ENCODE measurements at places on chromosomes 6 and 20.

DNA sequence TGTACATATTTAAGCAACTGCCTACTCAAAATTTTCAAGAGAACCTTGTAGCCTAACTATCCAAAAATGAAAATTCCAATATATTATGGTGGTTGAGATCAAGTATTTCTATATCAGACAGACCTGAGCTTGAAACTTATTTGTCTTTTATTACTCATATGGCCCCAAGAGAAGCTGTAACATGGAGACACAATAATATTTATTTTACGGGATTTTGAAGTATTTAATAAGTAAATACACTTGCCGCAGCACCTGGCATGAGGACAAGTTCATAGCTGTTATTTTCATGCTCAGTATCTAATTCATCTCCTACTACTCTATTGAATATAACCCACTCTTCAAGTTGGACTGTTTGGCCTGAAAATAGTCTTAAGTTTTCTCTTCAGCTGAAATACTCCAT lies 28.0 kb downstream of the PTPRK start:
- DNase-seq: no peak

GRCh38 chr6:25911351-25911750 lies 19.1 kb downstream of the SLC17A2 start:
- DNase-seq: no peak

GRCh38 chr6:80607811-80608391 lies 501.4 kb downstream of the BCKDHB start:
- no peak for DNase-seq

GRCh38 chr6:10763006-10763405 lies 15.4 kb downstream of the TMEM14B start:
- DNase-seq: no peak

DNA sequence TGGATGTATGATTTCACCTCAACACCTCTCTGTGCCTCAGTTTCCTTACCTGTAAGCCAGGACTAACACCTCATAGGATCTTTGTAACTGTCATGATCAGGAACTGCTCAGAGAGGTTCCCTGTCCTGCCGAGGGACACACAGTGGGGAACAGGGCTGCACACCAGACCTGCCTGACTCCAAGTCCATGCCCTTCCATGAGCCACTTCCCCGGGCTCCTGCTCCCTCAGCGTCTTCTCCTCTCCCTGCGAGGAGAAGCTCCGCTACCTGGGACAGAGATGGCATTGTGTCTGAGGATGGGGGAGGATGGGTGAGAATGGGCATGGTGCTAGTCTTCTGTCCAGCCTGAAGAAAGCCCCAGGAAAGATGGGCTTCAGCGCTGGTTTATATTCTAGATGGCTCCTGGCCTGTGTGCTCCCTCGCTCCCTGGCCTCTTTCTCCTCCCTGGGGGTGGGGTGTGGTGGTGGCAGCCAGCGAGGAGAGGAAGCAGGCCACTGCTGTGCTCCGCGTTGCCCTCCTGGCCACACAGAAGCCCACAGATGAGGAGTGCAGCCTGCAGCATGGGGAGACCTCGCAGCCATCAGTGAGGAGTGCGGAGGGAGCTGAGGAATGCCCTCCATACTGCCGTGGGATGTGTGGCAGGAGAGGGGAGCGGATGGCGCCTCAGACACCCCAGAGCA lies 67.1 kb downstream of the NOL4L start:
- no peak for DNase-seq

- no peak for DNase-seq
These were observed 258.4 kb downstream of the HDGFL1 start for GRCh38 chr6:22827760-22828159.

- no peak for DNase-seq
These were observed 40.6 kb downstream of the GJA10 start for GRCh38 chr6:89934685-89935366.

DNA sequence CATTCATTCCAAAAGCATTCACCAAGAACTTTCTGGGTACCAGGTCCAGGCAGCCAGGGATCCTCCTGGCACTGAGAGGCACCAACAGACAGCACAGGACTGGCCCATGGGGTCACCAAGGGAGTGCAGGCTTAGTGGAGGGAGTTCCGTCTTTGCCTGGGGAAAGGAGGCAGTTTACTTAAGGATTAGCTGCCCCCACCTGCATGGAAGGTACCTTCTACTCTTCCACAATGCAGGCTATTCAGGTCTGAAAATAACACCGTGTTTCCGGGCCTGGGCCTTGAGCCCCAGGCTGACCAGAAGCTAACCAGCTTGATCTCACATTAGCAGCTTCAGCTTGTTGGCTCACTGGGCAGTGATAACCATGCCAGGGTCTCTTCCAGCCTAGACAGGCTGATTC lies 199.4 kb downstream of the FOXA2 start:
- DNase-seq: no peak

DNA sequence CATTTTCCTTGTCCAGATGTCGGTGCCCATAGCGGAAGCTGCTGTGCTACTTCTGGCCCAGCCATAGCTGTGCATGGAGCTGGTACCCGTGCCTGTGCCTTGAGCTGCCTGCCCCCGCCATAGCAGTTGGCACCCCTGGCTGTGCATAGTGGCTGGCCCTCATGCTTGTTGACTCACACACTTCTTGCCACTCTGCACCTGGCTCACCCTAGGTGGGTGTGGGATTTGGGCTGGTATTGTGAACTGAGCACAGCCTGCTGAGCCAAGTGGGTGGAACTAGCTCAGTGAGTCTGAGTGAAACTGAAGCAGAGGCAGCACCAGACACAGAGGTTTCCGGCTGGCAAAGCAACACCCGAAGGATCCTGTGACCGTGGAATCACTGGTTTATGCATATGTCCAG lies 689.5 kb upstream of the EYS start:
- no peak for DNase-seq

DNA sequence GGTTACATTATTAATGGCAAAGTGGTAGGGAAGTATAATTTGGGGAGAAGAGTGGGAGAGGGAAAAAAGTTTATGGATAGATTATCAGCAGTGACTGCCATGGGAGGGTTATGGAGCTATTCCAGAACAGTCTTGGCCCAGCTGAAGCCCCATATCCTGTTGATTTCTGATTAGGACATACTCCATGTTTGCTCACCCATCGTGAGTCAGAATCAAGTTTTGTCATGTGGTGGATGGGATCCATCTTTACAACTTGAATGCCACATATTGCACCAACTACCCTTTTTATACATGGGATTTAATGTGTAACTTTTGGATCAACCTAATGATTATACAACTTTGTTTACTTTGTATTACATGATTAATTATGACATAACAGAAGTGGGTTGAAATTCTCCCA lies 217.0 kb downstream of the HAO1 start:
- DNase-seq: no peak

GRCh38 chr6:25004357-25004756 lies 68.6 kb upstream of the RIPOR2 start:
- DNase-seq: no peak

GRCh38 chr6:137148306-137149034 lies 25.0 kb downstream of the IL22RA2 start:
- DNase-seq: no peak

- DNase-seq: no peak
These were observed 69.0 kb upstream of the CITED2 start for GRCh38 chr6:139443231-139444112.

GRCh38 chr6:47075741-47076421 lies 33.7 kb upstream of the ADGRF1 start:
- no peak for DNase-seq

DNA sequence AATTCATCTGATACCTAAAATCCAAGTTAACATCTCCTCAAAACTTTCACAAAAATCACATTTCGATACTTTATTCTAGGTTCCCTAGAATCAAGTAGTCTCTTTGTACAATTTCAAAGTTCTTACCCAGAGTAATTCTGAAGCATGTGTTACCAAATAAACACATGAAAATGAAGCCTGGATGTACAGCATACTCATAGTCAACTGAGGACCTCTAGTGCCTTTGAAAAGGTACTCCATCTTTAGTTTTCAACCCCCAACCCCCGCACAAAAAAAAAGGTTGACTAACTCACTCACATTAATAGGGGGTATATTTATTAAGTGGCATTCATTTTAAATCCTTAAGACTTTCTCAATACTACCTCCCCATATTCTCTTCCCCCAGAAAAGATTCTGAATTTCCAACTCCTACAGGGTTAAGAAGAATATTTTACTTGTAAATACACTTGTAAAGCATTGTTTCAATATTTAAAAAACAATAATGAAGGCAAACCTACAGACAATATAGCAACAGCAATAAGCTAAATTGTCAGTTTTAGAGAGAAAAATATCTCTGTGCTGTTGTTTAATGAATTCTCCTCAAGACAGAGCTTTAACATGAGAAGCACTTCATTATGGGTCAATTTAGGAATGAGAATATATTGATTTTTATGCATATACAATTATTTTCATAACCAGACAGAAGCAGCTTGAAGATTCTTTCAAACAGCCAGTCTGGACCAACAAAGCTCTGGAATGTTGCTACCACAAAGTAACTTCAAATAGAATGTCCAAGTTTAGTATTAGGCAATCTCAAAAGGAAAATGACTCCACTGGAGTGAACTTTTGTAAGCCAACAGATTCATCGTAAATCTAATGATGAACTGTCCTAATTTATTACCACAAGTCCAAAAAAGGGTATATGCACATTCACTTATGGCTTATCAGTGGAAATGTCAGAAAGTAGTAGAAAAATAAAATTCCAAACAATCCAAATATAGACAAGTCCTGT lies 3.3 kb downstream of the PLN start:
- DNase-seq: no peak

DNA sequence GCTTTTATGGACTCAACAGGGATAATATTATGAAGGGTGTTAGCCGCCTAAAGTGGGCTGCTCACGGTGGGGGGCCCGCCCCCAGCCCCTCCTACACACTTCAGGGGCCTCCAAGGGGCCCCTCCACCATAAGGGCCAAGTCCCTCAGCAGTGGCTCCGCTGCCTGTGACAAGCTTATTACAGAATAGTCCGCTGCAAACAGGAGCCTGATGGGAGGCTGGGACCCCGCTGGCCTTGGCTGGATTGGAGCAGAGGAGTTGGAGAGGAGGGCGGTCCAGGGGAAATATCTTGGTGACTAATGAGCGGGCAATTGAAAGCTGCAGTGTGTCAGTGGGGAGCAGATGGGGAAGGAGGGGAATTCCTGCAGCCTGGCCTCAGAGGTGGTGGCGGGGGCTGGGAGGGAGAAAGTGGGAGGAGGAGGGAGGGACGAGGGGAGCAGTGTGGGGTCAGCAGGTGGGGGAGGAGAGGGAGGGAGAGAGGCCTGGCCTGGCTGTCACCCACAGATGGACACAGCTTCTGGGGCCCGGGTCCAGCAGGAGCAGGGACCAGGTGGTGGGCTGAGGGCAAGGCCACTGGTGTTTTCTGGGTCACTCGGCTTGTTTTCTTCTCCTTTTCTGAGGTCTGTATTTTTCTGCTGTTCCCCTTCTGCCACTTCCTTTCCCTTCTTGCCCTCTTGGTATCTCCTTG lies 57.6 kb upstream of the FOXP4 start:
- DNase-seq: no peak

GRCh38 chr6:30328397-30328796 lies 1.7 kb downstream of the TRIM39 start:
- DNase-seq: no peak

DNA sequence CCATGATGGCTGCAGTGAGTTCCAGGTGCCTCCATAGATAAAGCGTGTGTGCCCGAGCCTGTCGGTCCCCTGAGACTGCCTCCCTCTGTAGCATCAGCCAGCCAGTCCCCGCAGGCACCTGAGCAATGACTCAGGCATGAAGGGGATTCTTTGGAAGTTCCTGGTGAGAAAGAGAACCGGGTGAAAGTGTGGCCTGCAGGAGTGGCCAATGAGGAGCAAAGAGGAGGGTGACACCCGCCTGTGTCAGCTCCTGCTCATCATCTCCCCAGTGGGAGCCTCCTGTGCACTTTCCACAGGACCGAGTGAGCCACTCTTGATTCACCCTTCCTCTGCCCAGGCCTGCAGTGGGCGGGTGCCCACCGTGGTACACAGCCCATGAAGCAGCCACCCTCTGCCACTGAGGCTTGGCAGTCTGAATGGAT lies 71.2 kb upstream of the PTPN1 start:
- DNase-seq: no peak

DNA sequence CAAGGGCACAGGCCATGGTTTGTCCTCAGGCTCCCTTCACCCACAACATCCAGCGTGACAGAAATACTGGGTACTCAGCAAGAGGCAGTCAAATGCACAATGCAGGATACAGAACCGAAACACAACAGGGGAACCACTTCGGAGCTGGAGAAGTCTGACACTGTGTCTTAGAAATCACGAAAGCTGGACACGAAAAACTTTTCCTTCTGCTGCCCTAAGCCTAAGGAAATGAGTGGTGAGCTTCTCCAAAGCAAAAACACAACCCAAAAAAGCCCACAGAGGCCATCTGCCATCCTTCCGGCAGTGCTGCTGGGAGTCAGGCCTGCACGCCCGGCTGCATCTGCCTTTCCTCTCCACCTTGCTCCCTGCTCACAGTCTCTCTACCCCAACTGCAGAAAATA lies 106.3 kb downstream of the SLC23A2 start:
- DNase-seq: no peak

DNA sequence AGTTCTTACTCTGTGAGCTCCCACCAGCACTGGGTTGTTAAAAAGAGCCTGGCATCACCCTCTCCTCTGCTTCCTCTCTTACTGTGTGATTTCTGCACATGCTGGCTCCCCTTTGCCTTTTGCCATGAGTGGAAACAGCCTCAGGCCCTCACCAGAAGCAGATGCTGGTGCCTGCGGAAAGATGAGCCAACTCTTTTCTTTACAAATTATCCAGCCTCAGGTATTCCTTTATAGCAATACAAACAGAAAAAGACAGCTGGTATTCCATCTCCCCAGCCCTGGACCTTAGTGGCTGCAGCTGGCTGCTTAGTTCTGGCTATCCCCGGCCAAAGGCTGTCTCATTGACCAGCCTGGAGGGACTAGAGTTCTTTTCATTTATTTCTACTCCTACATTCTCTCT lies 129.1 kb downstream of the IMPG1 start:
- DNase-seq: no peak

- DNase-seq: no peak
These were observed 44.9 kb downstream of the TNFRSF21 start for GRCh38 chr6:47264775-47265184.

DNA sequence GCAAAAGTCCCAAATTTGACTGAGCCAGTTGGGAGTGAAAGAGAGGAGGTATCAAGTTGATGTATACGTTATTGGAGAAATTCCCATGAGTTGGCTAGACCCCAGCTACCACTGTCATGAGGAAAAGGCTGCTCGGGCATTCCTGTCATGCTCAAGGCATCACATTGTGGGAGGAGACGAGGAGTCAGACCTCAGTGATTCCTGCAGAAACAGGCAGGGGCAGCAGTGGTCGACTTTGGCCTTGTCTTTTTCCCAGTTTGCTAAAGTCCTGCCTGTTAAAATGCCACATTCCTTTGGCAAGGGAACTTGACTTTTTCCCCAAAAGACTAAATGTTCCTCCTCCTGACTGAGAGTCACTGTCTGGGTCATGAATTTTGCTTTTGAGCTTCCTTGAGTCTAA lies 295.5 kb upstream of the HS3ST5 start:
- DNase-seq: no peak
